ENCODE measurements at places on chromosomes 5 and 9. TPM values are rescaled to one million over a fixed set of nuclear protein-coding genes. Genes with fewer than 3 reads are reported as not detected.

PCDHA4 gene
- total RNA-seq, result 0.89 TPM

ADAMTS19 gene
- 1.4 TPM for total RNA-seq

FOXD4L6 gene
- total RNA-seq, result 0.37 TPM

WHRN gene
- total RNA-seq, result 2.3 TPM

GDNF gene
- 1.2 TPM for total RNA-seq

SLC6A7 gene
- not detected for total RNA-seq

CREB3 gene
- total RNA-seq, result 97.4 TPM

C9orf50 gene
- total RNA-seq, result not detected

IFNA13 gene
- not detected for total RNA-seq

GFI1B gene
- total RNA-seq, result not detected

NIPAL4 gene
- total RNA-seq, result 0.14 TPM

CDH9 gene
- total RNA-seq, result 0.59 TPM

NUTM2G gene
- total RNA-seq, result not detected

PPP1R2B gene
- total RNA-seq, result 0.05 TPM

ZNG1E gene
- total RNA-seq, result 37.6 TPM

QRFP gene
- not detected for total RNA-seq

GBA2 gene
- total RNA-seq, result 31.0 TPM

COL23A1 gene
- not detected for total RNA-seq

RANBP17 gene
- total RNA-seq, result 18.2 TPM

SPOCK1 gene
- total RNA-seq, result 587 TPM

SIT1 gene
- not detected for total RNA-seq

IRX2 gene
- not detected for total RNA-seq

FAM221B gene
- not detected for total RNA-seq

TRIM36 gene
- total RNA-seq, result 1.4 TPM

PHYHD1 gene
- total RNA-seq, result 2.1 TPM

EGR1 gene
- 2.1 TPM for total RNA-seq

RNF38 gene
- total RNA-seq, result 7.7 TPM

PMPCA gene
- 39.5 TPM for total RNA-seq

HMGCS1 gene
- total RNA-seq, result 189 TPM

GFRA3 gene
- total RNA-seq, result not detected

TMEM215 gene
- not detected for total RNA-seq

SLC6A3 gene
- total RNA-seq, result not detected

DDX46 gene
- 31.2 TPM for total RNA-seq

DNM1 gene
- total RNA-seq, result 14.2 TPM

FOXD4L4 gene
- 0.18 TPM for total RNA-seq

PDZD2 gene
- total RNA-seq, result under 0.01 TPM

LRRC19 gene
- not detected for total RNA-seq

ZNF618 gene
- total RNA-seq, result 13.5 TPM

PCDHGA10 gene
- 8.6 TPM for total RNA-seq

GMCL2 gene
- total RNA-seq, result not detected

SPAG8 gene
- 0.55 TPM for total RNA-seq

PCDHGA8 gene
- 2.8 TPM for total RNA-seq

GARIN3 gene
- not detected for total RNA-seq

NTNG2 gene
- total RNA-seq, result 4.2 TPM

ARL10 gene
- total RNA-seq, result 23.8 TPM

C9orf152 gene
- not detected for total RNA-seq

GABRA6 gene
- total RNA-seq, result not detected

KIF20A gene
- total RNA-seq, result 3.9 TPM

APBB3 gene
- 24.1 TPM for total RNA-seq

SHOC1 gene
- total RNA-seq, result 0.09 TPM

GPR150 gene
- under 0.01 TPM for total RNA-seq

ACTBL2 gene
- 0.89 TPM for total RNA-seq

PCDHB12 gene
- total RNA-seq, result 0.30 TPM

SLC6A18 gene
- not detected for total RNA-seq

WNK2 gene
- not detected for total RNA-seq

Measured in smooth muscle cell of the umbilical artery (primary cell).